ENCODE measurements at places on chromosomes 3 and 15.
A peak's percentile ranks its signal among the peaks of the same experiment; 100 is the strongest.

DNA sequence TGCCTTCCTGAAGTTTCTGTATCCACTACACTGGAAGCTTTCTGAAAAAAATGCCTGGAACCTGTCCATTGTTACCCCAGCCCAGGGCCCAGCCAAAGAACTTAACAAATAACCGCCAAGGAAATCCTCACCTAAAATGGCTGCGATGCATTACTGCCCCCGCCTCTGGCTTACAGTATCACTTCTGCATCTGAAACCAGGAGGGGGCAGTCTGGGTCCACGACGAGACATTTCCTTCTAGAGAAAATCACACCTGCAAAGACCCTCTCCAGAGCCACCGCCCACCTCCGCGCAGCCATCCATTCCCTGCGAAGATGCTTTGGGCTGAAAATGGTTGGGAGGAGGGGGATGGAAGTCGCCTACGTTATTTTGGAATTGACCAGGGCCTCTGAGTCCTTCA is 22.4 kb upstream of the CELF6 start:
- no peak for DNase-seq

- DNase-seq = no peak
These were observed 7.8 kb upstream of the RFC4 start for GRCh38 chr3:186814100-186814499.

DNA sequence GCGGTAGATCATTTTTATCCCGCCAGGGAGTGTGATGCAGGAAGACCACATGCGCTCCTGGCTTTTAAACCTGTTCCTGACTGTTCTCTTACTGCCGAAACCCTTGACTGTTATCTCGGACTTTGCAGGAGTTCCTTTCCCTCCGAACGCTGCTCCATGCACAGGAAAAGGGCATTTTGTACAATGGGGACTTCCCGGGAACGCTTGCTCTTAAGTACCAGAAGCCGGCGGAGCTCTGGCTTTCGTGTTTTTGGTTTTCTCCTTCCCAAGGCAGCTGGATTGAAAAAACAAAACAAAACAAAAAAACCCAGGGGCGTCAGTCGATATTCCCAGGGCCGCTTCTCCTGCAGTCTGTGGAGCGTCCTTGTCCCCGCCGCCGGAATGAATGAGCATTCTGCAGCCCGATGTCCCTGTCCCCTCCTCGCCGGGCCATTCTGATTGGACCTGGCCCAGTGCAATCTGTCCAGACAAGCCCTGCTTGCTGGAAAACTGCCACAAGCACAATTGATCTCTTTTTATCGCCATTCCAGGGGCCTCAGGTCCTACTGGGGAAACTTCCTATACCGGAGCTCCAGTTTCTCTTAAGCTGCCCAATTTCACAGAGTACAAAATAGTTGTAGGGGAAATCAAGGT is 44.8 kb downstream of the SLC6A1 start:
- DNase-seq = no peak

DNA sequence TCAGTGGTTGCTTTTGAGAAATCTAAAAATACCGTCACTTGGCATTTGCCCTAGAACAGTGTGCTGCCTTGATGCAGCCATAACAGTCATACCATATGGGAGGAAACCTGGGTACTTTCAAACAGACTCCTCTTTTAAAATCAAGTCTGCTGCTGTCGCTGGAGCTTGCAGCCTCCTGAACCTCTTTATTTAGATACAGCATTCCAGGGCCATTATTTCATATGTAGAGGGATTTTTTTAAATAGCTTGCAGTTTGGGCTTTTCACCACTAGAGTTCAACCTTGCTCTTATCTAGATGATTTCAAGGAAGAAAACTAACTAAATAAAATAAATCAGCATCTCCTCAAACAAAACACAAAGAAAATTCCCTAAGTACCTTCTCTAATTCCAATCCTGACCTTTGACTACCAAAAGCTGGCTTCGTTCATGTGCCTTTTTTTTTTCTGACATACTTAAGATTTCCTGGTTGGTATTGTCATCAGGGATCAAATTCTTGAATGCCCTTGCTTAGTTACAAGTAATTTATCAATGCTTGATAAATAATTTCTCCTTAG is 111.6 kb downstream of the KBTBD8 start:
- DNase-seq = no peak

GRCh38 chr3:14393440-14394106 is 8.8 kb upstream of the SLC6A6 start:
- DNase-seq = no peak

- DNase-seq = no peak
These were observed 97.8 kb upstream of the IGSF10 start for GRCh38 chr3:151558661-151559060.

- DNase-seq = no peak
These were observed 1.7 kb downstream of the NCKIPSD start for GRCh38 chr3:48684054-48684349.

DNA sequence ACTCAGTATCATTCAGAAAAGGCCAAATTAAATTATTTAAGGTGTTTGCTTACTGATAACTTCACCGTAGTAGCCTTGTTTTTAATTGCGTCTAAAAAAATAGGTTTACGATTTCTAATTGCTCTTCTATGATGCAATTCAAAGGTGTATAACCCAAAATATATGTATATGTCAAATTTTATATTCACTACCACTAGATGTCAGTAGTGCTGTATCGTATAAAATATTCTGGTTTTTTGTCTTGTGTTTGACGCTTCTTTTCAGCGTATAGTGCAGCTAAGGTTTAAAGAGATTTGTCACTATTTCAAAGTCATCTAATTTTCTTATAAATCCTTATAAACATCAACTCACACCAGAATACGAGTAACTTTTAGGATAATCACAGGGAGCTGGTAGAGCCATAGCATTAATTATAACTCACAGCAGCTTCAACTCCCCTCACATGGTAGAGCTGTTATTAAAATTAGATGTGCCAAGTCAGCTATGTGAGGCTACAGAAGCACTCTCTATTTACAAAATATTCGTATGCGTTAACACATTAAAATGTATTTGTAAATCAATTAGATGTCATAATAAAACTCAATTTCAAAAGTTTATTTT is 3.5 kb downstream of the PFN2 start:
- DNase-seq = peak; percentile 38

- DNase-seq = no peak
These were observed 125.0 kb upstream of the SMAD3 start for GRCh38 chr15:66940368-66940767.

DNA sequence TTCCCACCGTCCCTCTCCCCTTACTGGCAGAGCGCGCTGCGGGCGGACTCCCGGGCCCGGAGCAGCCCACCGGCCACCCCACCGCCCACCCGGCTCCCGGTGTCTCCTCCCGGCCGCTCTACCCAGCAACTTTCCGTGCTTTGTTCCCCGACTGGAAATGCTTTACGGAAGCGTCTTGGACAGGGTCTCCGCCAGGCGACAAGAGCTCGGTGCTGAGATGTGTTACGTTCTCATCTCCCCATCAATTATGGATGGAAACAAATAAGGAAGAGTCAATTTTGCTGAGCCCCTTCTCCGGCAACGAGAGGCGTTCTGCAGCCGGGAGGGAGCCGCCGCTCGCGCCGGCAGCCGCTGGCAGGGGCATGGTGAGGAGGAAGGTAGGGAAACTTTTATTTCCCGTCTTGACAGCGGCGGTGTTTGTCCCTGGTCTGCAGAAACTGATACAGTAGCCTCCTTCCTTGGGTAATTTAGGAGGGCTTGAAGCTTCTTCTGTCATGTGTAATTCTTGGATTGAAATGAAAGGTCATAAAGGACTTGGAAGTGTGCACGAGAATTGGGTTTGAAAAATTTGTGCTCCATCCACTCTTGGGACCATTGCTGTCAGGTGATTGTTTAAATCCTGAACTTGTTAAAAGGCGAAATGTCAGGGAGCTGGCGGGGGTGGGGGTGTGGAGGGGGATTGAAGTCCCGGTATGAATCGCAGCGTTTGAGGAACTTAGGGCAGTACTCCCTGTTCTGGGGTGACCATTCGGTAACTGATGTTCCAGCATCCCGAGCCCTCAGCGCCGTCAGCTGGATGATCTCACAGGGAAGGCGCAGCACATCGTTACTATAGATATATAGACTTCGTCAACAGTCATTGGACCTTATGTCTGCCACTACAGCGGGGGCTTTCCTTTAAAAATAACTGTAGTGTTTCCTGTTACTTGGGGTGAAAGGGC is 1.5 kb downstream of the SEMA6D start:
- DNase-seq = no peak

- DNase-seq = no peak
These were observed 3.2 kb upstream of the RAD51 start for GRCh38 chr15:40691737-40692136.

DNA sequence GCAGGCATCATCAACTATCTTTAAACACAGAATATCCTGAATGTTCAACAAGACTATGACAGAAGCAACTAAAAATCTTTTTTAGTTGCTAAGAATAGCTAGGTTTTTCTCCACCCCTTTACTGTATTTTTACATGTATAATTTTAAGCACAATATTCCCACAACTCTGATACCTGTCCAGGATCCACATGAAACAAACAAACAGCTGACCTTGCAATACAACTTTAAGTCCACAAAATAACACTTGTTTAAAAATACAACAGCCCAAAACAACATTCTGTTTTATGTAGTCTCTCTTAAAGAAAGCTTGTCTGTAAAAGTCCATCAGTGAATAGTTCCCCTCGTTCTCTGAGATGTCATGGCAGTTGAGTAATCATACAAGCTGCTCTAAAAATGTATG is 41.1 kb downstream of the IFT57 start:
- no peak for DNase-seq

- no peak for DNase-seq
These were observed 1.8 kb downstream of the ICE2 start for GRCh38 chr15:60477164-60477563.

GRCh38 chr3:128794067-128794768 is 68.2 kb downstream of the RAB7A start:
- no peak for DNase-seq

DNA sequence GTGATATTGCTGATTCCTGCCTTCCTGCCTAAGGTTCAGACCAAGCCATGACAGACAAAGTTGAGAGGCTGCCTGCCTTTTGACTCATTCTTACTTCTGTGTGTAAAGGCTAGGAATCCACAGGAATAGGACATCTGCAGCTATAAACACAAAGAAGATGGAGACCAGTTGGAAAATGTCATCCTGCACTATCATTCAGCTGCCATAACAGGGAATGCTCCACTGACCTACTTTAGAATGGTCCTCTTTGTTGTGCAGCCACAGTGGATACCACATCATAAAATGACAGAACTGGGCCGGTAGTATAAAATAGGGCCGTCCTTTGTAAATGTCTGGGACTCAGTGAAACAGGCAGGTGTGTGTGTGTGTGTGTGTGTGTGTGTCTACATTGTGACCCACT is 75.1 kb downstream of the STAC start:
- no peak for DNase-seq

DNA sequence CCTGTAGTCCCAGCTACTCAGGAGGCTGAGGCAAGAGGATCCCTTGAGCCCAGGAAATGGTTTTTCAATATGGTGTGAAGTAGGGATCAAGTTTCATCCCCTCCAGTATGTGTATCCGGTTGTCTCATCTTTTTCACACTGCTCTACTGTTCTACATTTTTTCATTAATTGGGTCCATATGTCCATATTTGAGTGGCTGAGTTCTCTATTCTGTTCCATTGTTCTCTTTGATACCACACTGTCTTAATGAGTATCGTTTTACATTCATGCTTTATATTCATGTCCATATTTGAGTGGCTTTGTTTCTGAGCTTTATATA is 81.6 kb upstream of the LRRFIP2 start:
- no peak for DNase-seq

DNA sequence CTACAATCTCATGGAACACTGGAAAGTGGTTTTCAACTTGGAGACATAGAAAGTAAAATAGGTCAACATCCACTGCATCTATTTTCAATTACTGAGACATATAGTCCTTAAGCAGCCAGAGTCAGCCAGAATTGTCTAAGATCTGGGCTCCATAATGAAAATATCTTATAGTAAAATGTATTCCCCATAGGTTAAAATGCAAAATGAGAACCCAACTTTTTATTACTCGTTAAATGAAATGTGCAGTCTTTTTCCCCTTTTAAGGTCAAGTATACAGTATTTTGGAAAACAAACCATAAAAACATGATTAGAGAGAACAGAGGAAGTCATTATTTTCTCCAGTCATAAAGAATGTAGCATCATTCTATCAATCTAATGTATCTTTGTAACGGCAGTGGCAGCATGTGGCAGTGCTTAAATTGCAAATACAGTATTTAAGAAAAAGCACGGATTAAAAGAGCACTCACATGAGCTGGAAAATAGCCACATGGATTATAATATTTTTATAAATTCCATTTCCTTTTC is 64.4 kb upstream of the CPB1 start:
- no peak for DNase-seq

GRCh38 chr3:164416491-164417222 is 661.6 kb downstream of the SI start:
- DNase-seq = no peak

GRCh38 chr3:177711637-177712036 is 514.4 kb upstream of the TBL1XR1 start:
- no peak for DNase-seq

All from forelimb muscle (tissue), 1 donor.